Tibial artery (tissue), 4 donors: ENCODE measurements at places on chromosomes 1 and 21.

DNA sequence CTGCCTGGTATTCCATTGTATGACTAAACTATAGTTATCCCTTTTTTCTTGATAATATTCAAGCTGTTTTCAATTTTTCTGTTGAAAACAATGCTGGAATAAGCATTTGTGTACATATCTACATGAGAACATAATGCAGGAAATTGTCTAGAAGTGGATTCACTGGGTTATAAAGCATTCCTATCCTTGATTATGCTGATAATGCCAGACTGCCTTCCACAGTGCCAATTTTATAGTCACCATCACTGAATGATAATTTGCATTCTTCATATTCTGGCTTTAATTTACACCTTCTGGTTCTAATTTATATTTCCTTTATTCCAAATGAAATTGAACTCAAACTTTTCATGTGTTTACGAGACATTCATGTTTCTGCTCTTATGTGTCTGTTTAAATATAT lies 651.0 kb upstream of the PLXNA2 start:
- H3K36me3 ChIP-seq, result no peaks in the 10 kb centered on the region
- no peaks in the 10 kb centered on the region for H3K27me3 ChIP-seq
- no peaks in the 10 kb centered on the region for H3K4me1 ChIP-seq
- no peak for DNase-seq

- no peak overlapping the region for H3K27ac ChIP-seq
- no peak for DNase-seq
- H3K4me1 ChIP-seq, result no peaks in the 10 kb centered on the region
- no peak overlapping the region for H3K4me3 ChIP-seq
- H3K27me3 ChIP-seq, result no peaks in the 10 kb centered on the region
These were observed 6.2 kb downstream of the E2F2 start for GRCh38 chr1:23524716-23525401.

DNA sequence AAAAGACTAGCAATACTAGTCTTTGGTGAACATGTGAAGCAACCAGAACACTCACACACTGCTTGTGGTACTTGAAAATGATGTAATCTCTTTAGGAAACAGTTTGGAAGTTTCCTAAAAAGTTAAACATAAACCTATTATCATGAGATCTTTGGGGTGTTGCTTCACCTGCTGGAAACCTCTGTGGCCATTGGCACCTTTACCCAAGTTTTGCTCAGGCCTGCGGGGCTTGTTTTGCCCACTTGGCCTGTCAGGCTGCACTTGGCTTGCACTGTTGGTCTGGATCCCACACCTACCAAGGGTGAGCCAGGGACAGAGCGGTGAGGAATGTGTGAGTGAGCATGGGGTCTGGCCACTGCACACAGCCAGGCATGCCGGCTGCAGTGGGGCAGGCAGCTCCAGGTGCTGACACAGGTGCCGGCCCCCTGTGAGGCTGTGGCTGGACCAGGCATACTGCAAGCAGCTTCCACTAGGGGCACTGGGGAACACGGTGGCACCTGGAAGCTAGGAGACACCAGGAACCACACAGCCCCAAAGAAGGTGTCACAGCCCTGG lies 14.4 kb upstream of the FNBP1L start:
- H3K4me3 ChIP-seq, result no peak overlapping the region
- DNase-seq, result no peak
- H3K27me3 ChIP-seq, result peaks cover 7% of the 10 kb centered on the region
- H3K27ac ChIP-seq, result no peak overlapping the region
- no peaks in the 10 kb centered on the region for H3K36me3 ChIP-seq

DNA sequence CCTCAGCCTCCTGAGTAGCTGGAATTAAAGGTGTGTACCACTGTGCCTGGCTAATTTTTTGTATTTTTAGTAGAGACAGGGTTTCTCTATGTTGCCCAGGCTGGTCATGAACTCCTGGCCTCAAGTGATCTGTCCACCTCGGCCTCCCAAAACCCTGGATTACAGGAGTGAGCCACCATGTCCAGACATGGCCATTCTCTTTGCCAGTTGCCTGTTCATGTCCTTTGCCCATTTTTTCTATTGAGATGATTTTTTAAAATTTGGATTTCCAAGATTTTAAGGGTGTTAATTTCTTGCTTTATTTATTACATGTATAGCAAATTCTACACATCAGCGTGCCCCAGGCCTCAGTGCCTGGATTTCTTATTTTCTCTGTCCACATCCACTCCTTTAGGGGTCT lies 2.8 kb downstream of the POLR3GL start:
- H3K27me3 ChIP-seq, result no peaks in the 10 kb centered on the region
- DNase-seq, result no peak
- peaks cover 21% of the 10 kb centered on the region for H3K4me1 ChIP-seq
- no peak overlapping the region for H3K4me3 ChIP-seq
- H3K36me3 ChIP-seq, result peaks cover 7% of the 10 kb centered on the region
- H3K27ac ChIP-seq, result no peak overlapping the region

DNA sequence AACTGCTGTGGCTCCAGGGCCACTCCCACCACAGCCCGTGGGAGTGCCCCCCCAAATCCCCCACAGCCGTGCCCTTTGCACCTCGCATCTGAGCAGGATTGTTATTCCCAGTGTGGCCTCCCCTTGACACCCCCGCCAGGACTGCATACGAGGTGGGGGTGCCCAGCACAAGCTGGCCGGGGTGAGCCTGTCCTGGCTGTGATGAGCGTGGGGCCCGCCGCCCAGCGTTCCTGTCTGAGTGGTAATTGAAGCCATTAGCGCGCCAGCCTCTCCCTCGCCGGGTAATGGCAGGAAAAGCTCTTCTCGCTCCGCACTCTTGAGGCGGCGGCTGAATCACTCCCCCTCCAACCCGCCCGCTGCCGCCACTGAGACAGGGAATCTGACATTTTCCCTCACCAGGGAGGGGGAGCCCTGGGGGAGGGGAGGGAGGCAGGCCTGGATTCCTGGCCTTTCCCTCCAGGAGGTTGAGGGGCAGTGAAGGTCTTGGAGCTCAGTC lies 27.7 kb downstream of the PTPRF start:
- DNase-seq, result no peak
- H3K4me3 ChIP-seq, result no peak overlapping the region
- H3K27ac ChIP-seq, result peak overlapping the region; percentile 15
- H3K4me1 ChIP-seq, result no peaks in the 10 kb centered on the region
- H3K36me3 ChIP-seq, result peaks cover 28% of the 10 kb centered on the region

DNA sequence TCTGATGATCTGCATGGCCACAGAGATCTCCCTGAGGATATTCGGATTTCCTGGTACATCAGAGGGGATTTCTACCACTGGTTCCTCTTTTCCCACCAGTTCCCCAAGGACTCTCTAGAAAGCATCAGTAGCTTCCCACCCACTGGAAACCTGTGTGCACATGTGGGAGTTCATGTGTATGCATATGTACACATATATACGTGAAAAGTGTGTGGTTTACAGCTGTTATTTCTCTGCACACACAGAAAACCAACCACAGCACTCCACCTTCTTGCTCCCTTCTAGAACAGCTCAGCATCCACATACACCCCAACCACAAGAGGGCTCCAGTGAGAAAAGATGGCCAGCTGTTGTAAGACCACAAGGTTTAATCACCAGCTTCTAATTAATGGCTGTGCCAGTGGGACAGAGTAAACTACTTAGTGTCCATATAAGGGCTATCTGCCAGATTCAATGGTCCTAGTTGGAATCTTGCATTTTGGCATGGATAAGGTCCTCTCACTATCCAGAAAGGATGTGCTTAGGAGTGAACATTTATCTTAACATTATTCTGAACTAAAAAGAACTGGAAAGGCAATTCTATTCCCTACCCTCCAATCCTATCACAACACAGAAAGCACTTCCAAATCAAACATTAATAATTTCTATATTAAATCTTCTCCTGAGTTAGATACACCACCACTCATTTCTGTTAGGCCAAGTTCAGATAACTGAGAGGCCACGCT lies 24.1 kb downstream of the GPR3 start:
- H3K4me3 ChIP-seq, result no peak overlapping the region
- DNase-seq, result no peak
- H3K4me1 ChIP-seq, result peaks cover 8% of the 10 kb centered on the region
- H3K27me3 ChIP-seq, result no peaks in the 10 kb centered on the region
- peaks cover 62% of the 10 kb centered on the region for H3K36me3 ChIP-seq

- no peaks in the 10 kb centered on the region for H3K4me1 ChIP-seq
- H3K4me3 ChIP-seq, result no peak overlapping the region
- DNase-seq, result no peak
- H3K27me3 ChIP-seq, result no peaks in the 10 kb centered on the region
These were observed 270.6 kb downstream of the TPR start for GRCh38 chr1:186104459-186104858.
